ENCODE measurements at places on chromosomes 7 and 10.
A peak's percentile ranks its signal among the peaks of the same experiment; 100 is the strongest.

- peak; percentile 69 for DNase-seq
Measured at GRCh38 chr10:119370972-119371703, 163.8 kb downstream of the GRK5 start.

DNA sequence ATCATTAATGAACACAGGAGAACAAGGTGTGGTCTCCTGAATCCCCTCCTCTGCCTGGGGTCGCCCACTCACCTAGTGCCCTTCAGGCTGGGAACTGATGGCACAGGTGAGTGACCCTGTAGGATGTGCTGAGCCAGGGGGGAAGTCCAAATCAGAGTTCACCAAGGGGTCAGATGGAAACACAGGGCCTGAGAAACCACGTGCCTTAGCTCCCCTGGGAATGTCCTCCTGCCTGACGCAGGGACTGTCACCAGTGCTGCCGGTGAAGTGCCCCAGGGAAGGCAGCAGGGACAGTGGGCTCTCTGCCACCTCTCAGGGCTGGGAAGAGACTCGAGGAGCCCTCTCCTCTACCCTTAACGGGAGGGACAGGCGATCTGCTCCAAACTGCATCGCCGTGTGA is 5.8 kb upstream of the PYROXD2 start:
- no peak for DNase-seq

GRCh38 chr7:64183126-64183742 is 23.8 kb upstream of the ZNF735 start:
- no peak for DNase-seq

GRCh38 chr10:21526860-21527597 is 1.5 kb upstream of the SKIDA1 start:
- no peak for DNase-seq

DNA sequence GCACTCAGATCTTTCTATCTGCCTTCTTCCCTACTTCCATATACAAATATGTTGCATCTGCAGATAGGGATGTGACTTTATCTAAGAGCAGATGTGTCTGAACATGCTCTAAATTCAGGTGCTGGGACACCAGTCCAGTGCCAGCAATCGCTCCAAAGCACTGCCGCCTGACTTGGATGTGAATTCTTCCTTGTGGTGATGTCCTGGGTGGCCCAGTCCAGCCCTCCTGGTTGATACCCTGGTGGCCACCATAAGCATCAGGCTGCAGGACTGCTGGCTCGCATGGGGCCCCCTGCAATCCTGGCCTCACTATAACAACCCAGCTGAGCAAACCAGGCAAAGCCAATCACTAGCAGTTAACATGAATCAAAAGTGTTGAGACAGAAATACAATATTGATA is 149.2 kb upstream of the PDE1C start:
- no peak for DNase-seq

DNA sequence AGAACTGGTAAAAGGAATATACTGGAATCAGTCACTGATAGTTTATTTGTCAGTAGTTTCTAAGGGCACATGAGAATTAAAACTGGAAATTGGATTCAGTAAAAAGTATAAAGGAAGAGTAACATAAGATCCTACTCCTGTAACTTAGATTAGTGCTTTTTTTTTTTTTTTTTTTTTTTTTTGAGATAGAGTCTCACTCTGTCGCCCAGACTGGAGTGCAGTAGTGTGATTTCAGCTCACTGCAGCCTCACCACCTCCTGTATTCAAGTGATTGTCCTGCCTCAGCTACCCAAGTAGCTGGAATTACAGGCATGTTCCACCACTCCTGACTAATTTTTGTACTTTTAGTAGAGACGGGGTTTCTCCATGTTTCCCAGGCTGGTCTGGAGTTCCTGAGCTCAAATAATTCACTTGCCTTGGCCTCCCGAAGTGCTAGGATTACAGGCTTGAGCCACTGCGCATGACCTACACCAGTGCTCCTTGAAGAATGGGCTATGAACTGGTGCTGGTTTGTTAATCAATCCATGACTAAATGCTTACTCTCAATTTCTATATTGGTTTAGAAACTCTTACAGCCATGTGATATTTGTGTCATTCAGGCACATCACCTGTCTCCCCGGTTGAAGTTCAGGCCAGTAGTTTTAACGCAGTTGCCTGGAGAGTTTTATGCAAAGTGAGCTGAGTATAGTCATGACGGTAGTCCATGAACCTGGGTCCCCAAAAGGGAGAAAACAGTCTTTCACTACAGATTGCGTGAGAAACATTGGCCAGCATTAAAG is 65.0 kb downstream of the ZEB1 start:
- no peak for DNase-seq

GRCh38 chr7:29115130-29115687 is 31.1 kb downstream of the CPVL start:
- DNase-seq, result no peak

- no peak for DNase-seq
Measured at GRCh38 chr10:70909326-70909935, 21.1 kb upstream of the PCBD1 start.
